NK-92 treated with Interleukin-12 subunit alpha and Interleukin-12 subunit beta, amount 100 ng/mL, for 24 hours (cell line): ENCODE measurements at places on chromosomes 12 and 14.

- DNase-seq = peak; percentile 71
These were observed at the start of gene BCL2L2 for GRCh38 chr14:23306412-23307145. BCL2L2 (plus strand) TSS chr14:23306833; CDS start chr14:23307768, 935 bp downstream.

DNA sequence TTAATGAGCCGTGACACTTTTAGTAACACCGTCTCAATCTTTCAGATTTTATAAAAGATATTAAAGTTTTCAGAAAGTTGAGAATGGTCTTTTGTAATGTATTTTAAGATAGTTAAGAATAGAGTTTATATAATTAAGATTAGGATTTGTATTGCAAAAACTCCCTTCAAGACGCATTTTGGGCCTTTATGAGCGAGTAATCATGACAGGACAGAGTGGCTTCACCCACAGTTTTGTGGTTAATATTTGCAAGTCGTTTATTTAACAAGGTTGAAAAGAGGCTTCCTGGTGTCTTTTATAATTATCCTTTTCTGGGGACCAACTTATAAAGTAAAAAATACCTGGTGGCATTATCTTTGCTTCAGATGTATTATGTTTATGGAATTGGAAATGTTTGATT, 44.0 kb downstream of the TRAF3 start:
- no peak for DNase-seq

DNA sequence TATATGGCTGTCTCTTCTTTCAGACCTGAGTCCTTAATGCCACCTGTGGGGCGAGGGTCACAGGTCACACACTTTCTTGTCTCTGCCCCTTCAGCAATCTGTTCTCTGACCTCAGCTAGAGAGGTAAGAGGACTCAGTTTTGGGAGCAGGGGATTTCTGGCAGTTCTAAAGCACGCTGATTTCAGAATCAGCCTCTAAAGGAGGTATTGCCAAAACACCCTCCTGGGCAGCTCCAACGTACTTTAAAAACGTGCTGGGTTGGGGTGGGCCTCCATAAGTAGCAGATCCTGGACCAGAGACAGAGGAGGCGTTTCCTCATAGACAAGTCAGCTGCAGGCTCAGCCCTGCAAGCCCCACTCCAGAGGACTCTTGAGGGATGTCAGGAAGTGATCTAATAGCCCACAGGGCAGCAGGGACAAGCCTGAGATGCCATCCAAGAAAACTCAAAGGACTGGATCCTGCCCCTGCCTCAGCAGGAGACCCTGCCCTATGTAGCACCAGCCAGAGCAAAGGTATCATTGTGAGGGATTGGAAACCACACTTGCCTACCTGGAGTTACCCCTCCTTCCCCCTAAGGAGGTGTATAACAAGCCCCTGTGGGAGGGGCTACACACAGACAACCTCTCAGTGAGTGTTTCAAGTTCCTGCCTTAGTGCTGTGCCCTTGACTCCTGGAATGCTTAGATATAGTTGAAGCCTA, 8.5 kb downstream of the CTDSP2 start:
- DNase-seq = no peak

GRCh38 chr14:24806061-24806678, 172.2 kb upstream of the GZMB start:
- DNase-seq = peak; percentile 7
